ENCODE measurements at places on chromosomes 1 and 21.

- DNase-seq = no peak
Observed at GRCh38 chr1:94000510-94001282, 91.5 kb upstream of the GCLM start.

DNA sequence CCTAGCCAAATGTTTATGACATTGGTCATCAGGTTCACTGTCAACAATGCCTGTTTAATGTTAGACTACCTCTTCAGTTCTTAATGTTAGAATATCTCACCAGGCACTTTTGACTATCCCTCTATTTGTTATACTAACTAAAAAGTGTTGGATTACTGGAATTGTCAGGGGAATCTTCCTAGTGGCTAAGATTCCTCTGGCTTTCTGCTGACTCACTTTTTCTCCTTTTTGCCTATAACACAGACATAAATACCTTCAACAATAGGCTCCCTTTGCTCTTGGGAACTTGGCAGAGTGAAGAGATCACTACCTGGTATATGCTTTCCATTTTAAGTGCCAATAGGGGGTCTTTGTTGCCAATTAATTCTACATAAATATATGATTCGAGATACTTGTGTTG, 68.5 kb downstream of the TMEM200B start:
- DNase-seq = no peak

- DNase-seq = peak; percentile 74
Observed at GRCh38 chr1:221712776-221713431, 29.0 kb downstream of the DUSP10 start.

DNA sequence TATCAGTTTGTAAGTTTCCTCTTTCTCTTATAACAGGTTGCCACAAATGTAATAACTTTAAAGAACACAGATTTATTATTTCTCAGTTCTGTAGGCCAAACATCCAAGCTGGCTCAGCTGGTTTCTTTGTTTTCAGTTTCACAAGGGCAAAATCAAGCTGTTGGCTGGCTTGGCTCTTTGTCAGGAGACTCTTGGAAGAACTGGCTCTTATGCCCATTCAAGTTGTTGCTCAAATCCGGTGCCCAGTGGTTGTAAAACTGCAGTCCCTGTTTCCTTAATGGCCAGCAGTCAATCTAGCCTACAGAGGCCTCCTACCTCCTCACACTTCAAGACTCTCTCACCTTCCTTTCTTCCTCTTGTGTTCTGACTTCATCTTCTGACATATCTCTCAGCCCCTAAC, 1171.0 kb downstream of the MRPL39 start:
- no peak for DNase-seq

DNA sequence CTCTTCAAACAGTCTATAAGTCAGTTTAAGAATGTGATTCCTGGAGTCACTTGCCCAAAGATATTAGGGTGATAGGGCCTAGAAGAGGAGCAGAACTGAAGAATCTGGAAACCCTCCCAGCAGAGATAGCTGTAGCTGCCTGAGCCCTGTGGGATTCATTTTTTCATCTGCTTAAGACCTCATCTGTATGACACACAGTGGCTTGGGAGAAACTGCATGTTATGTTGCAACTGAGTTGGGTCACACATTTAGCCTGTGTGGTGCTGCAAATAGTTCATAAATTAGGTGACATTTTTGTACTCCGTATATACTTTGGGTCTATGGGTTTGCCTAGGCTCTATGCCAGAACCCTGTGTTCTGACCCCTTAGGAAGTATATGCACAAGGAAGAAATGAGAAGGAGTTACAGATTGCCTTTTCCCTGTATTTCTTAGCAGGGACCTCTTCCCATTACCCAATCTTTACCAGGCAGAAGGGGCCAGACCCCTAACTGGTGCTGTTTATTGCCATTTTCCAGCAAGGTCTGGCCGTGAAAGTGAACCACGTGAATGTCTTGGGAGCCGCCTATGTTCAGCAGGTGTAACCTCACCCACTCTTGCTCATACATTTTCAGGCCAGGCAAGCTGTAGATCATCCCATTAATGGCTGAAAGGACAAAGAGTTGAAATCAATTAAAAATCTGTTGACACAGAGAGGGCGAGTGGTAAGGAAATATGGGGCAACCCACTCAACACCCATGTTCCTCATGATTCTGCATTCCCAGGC, 41.9 kb upstream of the SLC19A2 start:
- no peak for DNase-seq

DNA sequence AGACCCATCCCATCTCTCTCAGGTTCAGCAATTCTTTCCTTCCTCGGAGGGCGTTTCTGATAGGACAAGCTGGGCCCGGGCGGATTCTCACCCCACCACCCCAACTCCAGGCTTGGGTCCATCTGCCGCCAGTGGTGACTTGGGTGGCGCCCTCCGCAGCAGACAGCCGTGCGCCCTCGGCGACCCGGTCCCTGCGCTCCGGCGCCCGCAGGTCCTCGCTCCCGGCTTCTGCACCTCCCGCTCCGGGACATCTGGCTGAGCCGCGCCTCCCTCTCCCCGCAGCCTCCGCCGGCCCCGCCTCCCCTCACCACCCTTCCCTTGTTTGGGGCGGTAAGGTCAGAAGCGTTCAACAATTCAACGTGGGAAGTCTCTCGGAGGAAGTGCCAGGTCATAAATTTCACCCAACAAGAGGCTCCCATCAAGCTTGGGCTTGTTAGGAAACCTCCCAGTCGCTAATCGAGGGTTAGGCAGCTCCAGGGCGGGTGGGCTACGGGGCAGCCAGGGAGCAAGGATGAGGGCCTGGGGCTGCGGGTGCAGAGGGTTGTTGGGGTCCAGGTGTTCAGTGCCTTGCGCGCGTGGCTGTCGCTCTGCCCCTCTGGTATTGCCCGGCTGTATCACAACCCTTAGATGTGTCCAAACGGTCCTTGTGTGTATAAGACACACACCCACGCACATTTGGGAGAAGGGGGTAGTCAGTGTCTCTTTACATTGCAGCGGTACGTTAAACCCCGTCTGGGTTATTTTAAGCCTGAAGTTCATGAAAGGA, 39.8 kb downstream of the OLIG1 start:
- DNase-seq = peak; percentile 30

DNA sequence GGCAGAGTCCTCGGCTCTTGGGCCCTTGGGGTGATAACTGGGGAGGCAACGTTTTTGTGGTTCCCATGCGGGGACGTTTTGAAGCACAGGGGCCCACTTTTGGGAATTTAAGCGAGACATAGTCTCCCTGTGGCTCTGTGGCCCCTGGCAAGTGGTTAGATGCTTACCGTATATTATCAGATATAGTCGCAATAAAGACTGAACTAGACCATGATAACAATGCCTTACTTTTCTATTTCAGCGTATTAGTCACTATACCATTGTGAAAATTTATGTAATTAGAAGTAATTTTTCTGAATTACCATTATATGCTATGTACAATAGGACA, 538 bp upstream of the RCAN1 start:
- no peak for DNase-seq

DNA sequence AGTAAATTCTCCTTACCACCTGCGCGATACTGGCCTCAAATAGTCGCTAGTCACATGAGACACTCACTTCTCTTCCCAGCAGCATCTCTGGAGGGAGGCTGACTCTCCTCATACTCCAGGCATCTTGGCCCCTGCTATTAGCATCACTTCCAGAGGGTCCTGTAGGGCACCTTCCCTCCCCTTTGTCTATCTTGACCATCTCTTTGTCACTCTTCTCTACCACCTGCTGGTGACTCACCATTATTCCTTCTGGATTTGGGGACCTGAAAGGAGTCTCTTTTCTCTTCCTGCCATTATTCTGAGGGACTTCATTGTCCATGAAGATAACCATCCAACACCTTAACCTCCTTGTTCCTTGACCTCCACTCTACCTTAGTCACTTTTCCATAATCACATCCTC, 31.7 kb upstream of the GPR37L1 start:
- no peak for DNase-seq

- DNase-seq = no peak
Observed at GRCh38 chr1:115225993-115226685, 111.9 kb downstream of the NGF start.

- DNase-seq = no peak
Observed at GRCh38 chr1:219051547-219051946, 122.1 kb upstream of the LYPLAL1 start.

GRCh38 chr1:2145946-2146835, 48.4 kb downstream of the FAAP20 start:
- DNase-seq = no peak

- DNase-seq = no peak
Observed at GRCh38 chr1:196660852-196661251, 9.0 kb downstream of the CFH start.

DNA sequence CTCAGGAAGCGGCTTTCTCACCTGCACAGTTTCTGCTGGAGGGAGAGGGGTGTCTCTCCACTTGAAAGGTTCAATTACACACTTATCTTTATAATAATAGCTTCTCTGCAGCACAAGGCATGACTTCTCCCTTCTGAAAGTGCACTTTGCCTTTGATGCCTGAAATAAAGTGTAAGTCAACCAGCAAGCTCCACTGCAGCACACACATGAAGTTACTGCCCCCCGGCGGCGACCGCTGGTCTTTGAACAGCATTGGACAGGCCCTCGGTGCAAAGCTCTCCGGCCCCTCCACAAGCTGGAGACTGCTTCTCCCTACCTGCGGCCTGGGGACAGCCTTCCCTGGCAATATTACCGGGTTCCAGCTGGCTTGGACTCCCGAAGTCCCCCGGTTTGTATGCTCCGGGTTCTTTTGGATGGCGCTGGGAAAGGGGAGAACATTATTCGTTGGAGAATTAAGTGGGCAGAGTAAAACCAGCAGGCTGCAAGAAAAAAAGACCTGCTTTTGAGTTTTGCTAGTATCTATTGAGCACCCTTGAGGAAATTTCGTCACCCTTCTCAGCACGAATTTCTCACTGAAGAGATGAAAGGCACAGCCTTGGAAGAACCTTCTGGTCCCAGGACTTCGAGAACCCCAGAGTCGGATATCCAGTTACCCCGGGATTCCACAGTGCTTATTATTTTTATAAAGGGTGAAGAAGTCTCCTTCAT, 11.8 kb downstream of the RCAN1 start:
- DNase-seq = peak; percentile 60

GRCh38 chr1:93988634-93989350, 79.6 kb upstream of the GCLM start:
- DNase-seq = no peak

- no peak for DNase-seq
Observed at GRCh38 chr1:234551032-234551378, 59.0 kb downstream of the IRF2BP2 start.

DNA sequence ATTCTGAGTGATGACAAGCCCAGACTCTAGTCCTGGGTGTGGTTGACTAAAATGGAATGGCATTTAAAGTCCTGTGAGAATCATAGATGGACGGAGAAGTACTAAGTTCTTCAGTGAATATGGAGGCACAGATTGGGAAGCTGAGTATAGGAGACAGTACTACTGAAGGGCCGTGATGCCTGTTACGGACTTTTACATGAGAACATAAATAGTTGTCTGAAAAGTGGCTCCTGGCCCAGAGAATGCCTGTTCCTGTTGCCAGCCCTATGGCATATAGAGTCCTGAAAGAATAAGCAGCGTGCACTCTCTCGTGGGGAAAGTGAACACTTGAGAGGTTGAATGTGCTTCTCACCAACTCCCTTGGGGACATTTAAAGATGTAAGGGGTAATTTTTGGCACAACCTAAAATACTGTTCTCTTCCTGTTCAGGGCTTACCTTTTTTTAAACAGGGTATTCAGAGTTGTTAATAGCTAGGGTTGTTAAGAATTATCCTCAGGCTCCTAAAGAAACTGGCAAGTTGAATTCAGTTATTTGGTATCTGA, 20.4 kb downstream of the CCT8 start:
- DNase-seq = no peak

DNA sequence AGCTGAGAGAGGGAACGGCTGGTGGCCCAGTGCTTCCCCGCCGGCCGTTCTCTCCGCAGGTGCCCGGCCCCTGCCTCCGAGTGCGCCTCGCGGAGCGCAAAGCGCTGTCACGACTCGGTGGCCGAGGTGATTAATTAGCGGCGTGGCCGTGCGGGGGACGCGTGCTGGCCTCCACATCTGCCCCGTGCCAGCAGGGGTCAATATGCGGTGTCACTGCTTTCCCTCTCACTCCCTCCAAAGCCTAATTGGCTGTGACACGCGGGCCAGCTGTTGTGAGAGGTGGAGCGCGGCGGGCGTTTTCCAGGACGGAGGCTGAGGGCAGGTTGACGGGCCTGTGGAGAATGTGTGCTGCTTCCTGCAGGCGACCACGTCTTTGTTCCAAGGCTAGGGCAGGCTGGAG, 239.0 kb downstream of the LMX1A start:
- DNase-seq = no peak

DNA sequence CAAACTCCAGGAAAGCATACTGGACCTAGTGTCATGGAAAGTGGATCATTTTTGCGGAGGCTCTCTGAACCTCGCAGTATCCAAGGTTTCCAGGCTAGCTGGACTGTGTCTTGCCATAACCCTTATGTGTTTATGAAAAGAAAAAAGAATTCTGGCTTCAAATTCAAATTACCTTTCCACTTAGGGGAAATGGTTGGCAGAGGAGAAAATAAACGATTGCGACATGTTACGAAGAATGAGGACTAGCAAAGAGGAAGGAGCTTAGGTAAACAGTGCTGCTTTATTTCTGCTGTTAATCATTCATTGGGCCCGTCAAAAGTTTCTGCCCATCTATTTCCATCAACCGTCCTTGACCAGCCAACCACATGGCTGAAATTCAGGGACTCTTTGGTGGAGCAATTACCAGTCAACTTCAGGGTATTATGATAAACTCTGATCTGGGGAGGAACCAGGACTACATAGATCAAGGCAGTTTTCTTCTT, at the start of gene C4BPA:
Gene C4BPA (plus strand): TSS at position 342 of the 482 bp plus-strand sequence. CDS start 8,793 bp downstream, outside the sequence.
- DNase-seq = no peak

DNA sequence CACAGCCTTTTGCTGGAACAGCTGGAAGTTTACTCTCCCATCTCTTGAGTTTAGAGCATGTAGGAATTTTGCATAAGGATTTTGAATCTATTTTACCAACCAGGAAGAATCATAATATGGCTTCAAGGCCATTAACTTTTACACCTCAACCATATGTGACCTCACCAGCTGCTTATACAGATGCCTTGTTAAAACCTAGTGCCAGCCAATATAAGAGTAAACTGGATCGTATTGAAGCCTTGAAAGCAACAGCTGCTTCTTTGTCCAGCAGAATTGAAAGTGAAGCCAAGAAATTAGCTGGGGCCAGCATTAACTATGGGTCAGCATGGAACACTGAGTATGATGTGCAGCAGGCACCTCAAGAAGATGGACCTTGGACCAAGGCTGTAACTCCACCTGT, 65.4 kb downstream of the CEP350 start:
- no peak for DNase-seq

DNA sequence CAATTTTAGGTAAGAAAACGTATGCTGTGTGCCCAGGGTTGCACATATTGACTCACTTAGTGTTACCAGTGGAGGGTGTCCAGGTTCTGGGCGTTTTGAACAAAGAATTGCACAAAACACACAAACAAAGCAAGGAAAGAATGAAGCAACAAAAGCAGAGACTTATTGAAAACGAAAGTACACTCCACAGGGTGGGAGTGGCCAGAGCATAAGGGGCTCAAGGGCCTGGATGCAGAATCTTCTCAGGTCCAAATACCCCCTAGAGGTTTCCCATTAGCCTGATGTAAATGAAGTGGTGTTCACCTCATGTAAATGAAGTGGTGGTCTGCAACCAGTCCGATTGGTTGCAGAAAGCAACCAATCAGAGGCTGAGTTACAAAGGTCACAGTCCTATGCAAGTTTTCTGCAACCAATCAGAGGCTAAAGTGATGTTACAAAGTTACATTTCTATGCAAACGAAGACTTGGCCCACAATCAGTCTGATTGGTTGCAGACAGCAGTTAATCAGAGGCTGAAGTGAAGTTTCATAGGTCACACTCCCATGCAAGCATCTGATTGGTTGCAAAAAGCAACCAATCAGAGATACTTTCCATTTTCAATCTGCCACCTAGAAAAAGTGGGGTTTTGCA, 228.3 kb downstream of the ST6GALNAC3 start:
- DNase-seq = no peak
